ENCODE measurements at places on chromosomes 3 and 15.

DNA sequence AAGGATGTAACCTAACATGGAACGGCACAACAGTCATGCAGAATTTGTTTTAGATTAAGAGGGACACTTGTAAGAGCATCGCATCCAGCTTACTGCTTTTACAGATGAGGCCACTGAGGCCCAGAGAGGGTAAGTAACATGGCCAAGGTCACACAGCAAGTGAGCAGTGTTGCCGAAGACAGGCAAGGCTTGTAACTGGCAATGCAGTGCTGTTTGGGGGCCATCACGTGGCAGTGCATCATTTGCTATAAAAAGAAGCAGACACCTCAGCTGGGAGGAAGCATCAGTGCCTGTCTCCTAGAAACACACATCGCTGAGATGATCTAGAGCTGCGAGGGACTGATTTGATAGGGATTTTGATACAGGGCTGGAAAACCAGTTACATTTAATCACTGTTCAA is 108.2 kb upstream of the PROK2 start:
- DNase-seq, result no peak

GRCh38 chr3:9994086-9994844 is 7.6 kb upstream of the EMC3 start:
- no peak for DNase-seq

DNA sequence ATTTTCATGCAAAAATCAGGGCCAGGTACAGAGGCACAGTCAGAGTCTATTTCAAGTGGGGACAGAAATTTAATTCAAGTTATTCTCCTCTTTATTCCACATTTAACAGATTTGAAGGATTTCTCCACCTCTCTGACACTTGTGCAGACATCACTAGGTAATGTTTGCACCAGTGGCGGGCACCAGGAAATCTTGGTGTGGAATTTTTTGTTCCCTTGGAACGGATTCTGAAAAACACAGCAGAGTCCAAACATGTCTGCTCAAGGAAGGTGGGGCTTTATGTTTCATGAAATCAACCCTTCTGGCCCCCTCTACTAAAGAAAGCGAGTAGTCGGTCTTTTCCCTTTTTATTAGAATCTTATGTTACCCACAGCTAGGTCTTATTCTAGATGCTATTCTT is 271.2 kb upstream of the MDFIC2 start:
- DNase-seq, result no peak

GRCh38 chr3:122235147-122235546 is 51.7 kb downstream of the CASR start:
- no peak for DNase-seq

All from stimulated activated CD8-positive, alpha-beta memory T cell treated with anti-CD3 and anti-CD28 coated beads, Interleukin-4, amount 100 ng/mL, for 1 hour (primary cell).